Substantia nigra (tissue), 51 donors: ENCODE measurements at places on chromosomes 3 and 15.

DNA sequence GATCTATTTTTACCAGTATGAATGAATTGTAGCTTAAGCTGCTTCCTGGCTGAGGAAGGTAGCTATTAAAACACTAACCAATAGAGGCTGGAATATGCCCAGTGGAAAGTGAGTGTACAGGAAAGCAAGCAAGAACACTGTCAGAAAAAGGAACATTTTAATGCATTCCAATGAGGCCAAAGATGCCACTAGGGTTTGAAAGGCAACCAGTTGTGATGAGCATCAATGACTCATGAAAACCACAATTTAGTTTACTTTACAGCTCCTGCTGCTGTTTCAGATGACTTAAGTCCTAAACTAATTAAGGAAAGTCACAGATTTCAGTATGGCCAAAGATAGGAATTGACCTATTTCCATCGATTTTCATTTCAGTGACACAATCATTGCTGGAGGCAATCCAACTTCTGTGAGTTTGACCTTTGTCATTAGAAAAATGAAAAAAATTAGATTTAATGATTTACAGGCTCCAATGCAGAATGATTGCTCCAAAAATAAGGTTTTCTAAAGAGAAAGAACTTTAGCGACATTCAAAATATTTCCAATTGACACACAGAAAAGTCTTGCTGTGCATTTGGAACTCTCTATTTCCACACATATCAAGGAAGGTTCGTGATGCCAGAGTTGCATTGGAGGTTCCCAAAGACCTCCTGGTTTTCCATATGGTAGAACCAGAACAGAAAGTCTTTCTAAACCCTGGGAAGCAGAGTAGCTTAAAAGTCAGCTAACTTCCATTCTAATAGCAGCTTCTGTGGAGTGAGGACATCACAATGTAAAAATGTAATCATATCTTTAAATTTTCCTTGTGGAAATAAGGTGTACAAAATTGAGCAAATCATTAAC is 103.0 kb downstream of the SUCNR1 start:
- no peak for DNase-seq

DNA sequence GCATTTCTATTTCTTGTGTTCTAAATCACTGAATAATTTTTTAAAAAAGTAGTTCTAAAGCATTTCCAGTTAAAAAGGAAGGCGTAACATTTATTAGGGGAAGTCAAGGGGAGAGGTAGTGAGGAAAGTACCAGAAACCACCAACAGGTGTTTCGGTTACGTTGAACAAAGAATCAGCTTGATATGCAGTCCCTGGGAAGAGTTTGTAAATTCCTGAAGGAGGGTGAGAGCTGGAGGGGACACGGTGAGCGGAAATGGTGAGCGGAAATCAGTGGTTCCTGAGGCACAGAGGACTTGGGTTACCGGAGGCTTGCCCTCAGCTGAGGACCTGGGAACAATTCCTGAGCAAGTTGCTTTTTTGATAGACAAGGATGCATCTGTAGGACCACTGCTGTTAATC is 17.8 kb downstream of the MAP2K1 start:
- DNase-seq, result no peak

GRCh38 chr3:1609416-1609815 is 489.2 kb upstream of the CNTN4 start:
- no peak for DNase-seq

GRCh38 chr3:115062412-115062956 is 84.6 kb downstream of the ZBTB20 start:
- DNase-seq, result no peak

DNA sequence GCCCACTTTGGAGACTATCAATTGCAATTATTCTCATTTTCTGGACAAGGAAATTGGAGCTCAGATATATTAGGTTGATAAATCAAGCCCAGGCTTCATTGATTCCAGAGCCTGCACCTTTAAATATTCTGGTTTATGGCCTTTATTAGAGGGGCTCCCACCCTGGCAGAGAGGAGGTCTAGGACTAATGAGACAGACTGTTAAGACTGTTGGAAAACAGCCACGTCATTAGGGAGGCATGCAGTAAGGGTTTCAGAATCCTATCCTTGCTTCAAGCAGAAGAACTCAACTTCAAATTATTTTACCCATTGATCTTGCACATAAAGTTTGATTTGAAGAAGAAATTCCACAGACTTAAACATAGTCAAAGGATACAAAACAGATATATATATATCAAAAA is 33.8 kb upstream of the KCNH8 start:
- DNase-seq, result no peak

GRCh38 chr15:32829436-32829835 is 111.6 kb downstream of the GREM1 start:
- DNase-seq, result no peak

GRCh38 chr3:46442576-46443530 is 21.9 kb downstream of the LTF start:
- DNase-seq, result no peak

DNA sequence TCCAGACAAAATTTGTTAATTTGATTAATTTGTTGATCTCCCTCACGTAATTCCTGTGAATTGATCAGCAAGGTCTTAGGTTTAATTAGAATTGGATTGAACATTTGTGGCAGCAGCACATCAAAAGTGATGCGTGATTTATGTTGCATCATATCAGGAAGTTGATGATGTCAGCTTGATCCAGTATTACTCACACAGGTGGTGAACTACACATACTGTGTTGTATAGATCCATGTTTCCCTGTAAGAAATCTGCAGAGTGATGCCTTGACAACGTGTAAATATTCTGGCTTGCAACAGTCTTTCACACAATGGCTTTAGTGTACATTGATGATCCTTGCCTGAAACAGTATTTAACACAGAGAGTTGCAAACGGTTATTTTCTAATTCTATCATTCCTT is 200.4 kb downstream of the ADAMTSL3 start:
- no peak for DNase-seq

DNA sequence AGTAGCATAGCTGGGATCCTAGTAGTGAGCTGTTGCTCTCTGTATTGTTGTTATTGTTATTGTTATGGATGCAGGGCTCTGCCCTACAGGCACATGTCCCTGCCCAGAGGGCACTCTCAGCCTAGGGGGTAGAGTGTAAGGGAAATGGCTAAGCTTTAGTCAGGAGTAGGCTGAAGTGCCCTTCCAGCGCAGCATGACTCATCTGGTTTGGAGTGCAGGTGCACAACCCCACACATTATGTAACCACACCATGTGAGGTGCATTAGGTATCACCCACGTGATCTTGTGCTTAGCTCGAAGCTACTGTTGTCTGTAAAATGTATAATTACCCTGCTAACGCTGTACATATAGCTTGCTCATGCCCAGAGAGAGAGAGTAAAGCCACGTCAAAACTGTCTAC is 48.3 kb upstream of the TIPARP start:
- no peak for DNase-seq

DNA sequence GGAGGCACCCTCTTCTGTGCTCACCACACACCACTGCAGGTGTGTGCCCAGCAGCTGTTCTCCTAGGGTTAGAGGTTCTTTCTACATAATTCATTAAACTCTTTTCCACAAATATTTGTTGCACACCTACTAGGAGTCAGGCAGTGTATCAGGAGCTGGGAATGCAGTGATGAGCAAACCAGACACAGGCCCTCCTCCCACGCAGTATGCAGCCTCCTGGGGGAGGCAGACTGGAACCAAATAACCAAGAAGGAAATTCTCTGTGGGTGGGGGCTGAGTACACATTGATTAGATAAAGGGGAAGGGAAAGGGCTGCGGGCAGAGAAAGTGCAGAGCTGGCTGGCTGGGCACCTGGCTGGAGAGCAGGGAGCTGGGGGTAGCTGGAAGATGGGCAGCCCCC is 18.5 kb upstream of the C3orf22 start:
- DNase-seq, result no peak

GRCh38 chr3:134601539-134602439 is 49.0 kb downstream of the KY start:
- peak; percentile 18 for DNase-seq

GRCh38 chr3:31732548-31732947 is 199.8 kb downstream of the STT3B start:
- no peak for DNase-seq

DNA sequence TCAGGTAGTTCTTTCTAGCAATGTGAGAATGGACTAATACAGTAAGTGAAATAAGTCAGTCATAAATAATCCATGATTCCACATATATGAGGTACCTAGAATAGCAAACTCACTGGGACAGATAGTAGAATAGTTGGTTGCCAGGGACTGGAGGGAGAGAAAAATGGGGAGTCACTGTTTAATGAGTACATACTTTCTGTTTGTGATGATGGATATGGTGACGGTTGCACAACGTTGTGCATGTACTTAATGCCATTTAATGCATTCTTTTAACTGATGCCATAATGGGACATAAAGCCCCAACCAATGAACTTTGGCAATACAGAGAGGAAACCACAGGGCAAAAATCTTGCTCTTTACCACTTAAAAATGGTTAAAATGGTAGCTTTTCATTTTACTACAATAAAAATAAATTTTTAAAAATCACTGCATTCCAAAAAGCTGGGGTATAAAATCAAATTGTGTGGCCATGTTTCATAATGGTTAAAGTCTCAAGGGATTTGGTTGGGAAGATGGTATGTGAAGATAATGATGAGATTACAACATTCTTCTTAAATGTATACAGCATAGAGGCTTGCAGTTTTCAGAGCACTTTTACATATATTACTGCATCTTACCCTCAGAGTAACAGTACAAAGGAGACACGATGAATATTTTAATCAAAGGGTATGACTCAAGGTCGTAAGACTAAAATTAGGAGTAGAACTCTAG is 45.2 kb downstream of the ADAM10 start:
- no peak for DNase-seq

DNA sequence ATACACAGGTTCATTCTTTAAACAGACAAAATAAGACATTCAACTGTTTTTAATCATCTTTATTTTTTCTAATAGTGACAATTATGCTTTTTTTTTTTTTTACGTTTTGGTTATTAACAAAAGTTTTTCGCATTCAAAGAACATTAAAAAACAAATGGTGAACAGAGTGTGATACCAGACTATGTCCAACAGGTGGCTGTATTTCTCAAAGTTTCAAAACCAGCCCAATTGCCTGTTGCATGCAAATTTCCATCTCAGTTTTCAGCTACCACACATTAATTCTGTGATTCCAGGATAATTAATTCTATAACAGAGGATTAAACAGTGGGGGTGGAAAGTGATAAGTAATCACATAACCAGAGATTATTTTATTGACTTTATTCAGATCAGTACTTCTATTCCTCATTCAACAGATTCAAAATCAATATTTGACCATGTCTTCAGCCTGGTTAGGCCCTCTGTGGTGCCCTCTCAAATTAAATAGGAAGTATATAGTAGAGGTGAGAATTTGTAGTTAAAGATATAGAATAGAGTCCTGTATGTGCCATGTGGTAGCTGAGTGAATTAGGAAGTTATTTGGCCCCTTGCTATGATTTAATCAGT is 122.2 kb upstream of the DCBLD2 start:
- DNase-seq, result no peak

DNA sequence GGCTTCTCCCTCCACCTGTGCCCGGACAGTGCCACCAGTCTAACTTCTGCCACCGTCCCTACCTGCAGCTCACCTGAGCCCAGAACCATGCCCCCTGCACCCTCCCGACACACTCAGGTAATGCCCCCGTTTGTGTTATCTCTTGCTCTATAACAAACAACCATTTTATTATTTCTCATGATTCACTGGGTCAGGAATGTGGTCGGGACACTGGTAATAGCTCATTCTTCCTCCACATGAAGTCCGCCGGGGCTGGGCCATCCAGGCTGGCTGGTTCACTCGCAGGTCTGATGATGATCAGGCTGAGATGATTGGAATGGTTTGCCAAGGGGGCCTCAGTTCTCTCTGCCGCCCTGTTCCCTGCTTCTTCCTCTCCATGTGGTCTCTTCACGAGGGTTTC is 20.3 kb upstream of the NR2E3 start:
- DNase-seq, result no peak

DNA sequence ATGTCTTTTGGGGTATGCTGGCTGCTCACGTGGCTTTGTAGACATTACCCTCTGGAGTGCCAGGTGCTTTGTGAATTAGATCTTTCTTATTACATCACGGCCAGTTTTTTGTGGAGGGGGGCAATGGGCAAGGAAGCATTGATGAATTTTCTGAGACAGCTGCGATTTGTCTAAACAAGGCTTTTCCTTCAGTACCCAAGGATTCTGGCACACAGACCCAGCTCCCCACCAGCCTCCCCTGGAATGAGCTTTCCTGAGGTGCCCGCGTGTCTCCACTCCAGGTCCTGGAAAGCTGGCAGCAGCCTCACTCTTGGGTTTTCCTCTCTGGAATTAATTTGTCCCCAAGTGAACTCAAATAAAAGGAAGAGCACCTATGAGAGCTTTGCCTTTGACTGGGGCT is 157.6 kb upstream of the CTDSPL start:
- no peak for DNase-seq

DNA sequence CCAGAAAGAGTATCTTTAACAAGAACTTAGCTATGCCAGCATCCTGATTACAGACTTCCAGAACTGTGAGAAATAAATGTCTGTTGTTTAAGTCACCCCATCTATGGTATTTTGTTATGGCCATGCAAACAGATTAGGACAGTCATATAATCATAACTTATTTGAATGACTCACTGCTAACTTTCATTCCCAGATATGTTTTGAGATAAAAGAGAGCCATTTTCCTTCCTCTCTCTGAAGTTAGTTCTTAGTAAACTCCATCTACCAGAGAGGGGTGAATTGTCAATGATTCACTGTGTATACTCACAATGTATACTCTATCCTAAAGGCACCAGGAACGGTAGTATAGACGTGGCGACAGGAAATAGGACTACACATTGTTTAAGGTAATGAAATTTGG is 179.4 kb upstream of the DPH6 start:
- DNase-seq, result no peak

GRCh38 chr15:68028888-68029207 is 25.3 kb upstream of the PIAS1 start:
- DNase-seq, result no peak
